NCI-H2029 (cell line): ENCODE measurements at places on chromosomes 1 and 21.

DNA sequence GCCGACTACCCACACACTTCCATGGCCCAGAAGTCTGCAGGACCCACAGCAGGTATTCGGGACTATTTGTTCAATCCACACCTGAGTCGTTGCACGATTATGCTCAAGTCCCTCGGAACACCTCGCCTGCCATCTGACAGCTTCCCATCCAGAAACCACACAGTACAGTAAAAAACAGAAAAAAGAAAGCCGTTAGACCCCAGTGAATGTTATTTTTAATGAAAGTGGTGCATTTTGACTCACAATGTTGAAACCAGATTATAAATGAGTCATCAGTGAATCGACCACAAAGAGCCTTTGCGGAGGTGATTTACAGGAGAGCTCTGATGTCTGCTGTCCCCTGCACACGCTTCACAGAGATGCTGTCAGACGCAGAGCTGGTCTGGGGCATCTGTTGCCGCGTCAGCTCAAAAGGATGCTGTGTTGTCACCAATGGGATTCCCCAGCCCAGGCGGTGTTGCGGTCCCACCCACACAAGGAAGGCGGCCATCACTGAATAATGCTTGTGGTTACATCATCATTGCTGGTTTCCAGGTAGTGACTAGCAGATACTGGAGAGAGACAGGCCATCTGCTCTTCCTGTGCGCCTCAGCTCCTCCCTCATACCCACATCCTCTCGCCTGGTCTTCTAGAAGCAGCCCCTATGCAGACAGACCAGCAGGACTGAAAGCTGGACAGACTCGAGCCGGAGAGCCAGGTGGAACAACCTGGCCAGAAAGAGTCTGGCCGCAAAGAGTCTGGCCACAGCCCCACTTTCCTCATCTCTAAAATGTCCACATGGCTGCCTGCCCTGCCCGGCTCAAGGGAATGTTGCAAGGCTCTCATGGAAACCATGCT, 116.8 kb downstream of the TOMM20 start:
- no peak for DNase-seq

GRCh38 chr1:1171546-1172340, 1.9 kb upstream of the TTLL10 start:
- no peak for DNase-seq

DNA sequence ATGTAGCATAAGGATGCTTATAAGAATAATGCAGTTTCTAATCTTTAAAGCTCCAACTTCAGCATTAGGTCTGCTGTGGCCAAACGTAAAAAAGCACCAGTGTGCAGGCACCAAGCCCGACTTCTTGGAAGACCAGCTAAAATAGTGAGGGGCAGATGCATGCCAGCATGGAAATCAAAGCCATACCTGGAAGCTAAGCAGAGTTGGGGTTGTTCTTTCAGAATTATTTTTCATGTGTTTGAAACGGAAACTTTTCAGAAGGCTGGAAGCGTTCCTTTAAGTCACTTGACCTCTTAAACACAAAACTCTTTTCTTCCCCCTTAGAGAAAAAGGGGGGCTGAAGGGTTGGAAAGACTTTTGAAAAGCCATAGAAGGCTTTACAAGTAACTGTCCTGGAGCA, 329.2 kb upstream of the C1orf87 start:
- no peak for DNase-seq

- DNase-seq = no peak
These were observed 5.8 kb downstream of the PDZK1 start for GRCh38 chr1:145701306-145701862.
